ENCODE measurements at places on chromosomes 12 and 14.
A peak's percentile ranks its signal among the peaks of the same experiment; 100 is the strongest.

DNA sequence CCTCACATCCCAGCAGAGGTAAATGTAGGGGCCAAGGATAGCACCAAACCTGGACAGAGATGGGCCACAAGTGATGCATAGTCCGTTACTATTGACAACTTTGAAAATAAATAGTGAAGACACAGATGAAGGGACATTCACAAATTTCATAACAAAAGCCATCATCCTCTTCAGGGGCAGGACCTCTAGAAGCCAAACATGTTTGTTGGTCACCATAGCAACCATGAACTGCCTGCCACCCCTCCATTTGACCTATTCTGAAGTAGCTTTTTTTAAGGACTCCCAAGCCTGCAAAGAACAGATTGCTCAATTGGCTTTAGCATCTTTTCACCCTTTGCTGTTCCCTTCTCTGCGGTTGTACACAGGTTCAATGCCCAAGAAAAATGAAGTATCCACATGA, 35.7 kb upstream of the MDM1 start:
- no peak for DNase-seq

- peak; percentile 88 for DNase-seq
Observed at GRCh38 chr12:6914246-6914946, at the start of gene ENO2. ENO2 (plus strand) TSS chr12:6914580; CDS start chr12:6915833, 1,253 bp downstream.

DNA sequence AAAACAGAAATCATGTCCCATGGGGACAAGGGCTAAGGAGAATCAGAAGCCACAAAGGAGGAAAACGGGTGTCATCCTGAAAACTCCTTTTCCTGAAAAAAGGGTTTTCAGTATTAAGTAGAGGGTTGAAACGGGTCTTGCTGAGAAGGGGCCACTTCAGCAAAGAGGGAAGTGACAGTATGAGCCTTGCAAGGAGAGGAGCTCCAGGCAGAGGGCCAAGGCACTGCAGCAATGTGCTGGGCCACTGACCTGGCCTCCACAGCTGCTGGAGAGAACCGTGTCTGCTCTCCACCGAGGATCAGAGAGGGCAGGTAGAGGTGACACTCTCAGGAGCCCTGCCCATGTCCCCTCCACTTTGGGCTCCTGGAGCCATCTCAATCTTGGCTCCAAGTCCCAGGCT, 103.3 kb downstream of the NCOR2 start:
- DNase-seq, result no peak

- no peak for DNase-seq
Observed at GRCh38 chr14:25017562-25017961, 32.4 kb downstream of the STXBP6 start.

DNA sequence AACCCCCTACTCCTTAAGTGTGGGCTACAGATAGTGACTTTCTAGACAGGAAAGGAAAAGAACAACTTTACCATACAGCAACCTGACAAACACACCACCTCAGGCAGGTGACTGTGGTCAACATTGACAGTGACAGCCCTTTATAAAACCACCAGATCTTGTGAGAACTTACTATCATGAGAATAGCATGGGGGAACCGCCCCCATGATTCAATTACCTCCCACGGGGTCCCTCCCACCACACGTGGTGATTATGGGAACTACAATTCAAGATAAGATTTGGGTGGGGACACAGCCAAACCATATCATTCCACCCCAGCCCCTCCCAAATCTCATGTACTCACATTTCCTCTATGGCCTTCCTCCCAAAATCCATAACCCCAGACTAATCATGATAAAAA, 16.3 kb downstream of the OR10P1 start:
- DNase-seq, result no peak

DNA sequence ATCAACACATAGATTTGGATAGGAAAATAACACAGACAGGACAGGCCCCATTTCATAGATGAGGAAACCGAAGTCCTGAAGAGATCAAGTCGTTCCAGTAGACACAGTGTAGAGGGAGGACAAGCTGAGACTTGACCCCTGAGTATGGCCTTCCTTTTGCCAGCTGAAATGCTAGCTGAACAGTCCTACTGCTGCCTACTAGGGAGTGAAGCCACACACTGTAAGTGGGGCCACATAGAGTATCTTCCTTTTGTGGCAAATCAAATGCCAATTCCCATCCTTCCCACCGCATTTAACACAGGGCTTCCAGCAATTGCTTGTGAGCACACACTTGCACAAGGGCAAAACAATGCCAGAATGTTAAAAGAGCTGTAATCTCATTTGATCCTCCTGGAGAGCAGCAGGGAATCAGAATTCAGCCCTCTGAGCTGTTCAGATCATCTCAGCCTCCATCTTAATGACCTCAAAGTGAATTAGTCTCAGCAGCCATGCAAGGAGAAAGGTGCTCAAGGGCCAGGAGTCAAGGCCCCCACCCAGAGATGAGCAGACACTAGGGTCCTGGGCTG, 380.5 kb downstream of the EMP1 start:
- no peak for DNase-seq

- DNase-seq, result no peak
Observed at GRCh38 chr12:50953047-50953446, 703 bp downstream of the HIGD1C start.

DNA sequence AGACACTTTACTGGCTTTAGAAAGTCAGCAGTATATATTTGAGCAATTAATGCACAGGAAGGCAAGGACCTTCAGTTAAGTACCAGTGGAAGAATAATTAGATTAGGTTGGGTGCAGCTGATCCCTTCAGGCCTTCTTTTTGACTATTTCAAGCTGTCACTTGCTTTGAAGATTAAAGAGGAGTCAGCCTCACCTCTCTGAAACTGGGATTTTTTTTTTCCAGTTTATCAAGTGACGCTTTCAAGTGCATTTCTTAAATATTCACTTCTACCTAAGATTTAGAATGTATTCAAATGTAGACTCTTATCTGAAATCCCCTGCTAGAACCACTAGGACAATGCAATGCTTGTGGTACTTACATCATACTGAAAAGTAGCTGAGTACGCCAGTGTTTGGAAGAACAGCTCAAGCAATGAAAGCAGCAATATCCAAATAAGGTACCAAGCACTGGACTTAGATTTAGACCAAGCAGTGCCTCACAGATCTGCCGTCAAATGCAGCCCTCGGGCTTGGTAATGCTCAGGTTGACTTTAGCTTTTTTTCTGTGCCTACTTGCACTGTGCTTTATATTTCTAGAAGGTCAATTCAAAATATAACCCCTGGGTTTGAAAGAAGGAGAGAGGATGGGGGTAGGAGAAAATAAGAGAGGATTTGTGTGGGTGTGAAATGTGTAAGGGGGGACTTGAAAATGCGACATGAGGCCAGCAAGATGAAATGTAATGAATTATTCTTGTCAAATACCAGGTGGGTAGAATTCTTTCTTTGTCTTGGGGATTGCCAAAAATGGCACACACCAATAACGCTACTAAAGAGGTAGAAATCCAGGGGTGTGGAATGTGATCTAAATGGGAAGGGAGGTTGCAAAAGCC, 3.7 kb upstream of the FERMT2 start:
- DNase-seq, result no peak

- DNase-seq, result no peak
Observed at GRCh38 chr14:26765301-26765700, 167.5 kb upstream of the NOVA1 start.

GRCh38 chr14:81127785-81128184, 93.0 kb downstream of the GTF2A1 start:
- DNase-seq, result no peak

DNA sequence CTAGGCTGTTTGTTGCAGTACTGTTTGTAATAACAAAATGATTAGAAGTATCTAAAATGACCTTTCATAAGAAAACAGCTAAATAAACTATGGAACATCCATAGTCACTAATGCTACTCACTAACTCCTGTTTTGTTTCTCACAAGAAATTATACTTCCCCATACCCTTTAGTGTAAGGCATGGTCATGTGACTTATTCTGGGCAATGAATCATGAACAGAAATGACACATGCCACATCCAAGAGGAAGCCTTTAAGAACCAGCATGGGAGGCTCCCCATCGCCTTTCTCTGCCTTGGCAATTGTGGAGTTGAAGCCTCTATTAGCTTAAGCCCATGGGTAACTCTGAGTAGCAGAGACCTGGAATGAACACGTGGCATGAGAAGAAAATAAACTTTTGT, 49.3 kb downstream of the KSR2 start:
- DNase-seq, result no peak

DNA sequence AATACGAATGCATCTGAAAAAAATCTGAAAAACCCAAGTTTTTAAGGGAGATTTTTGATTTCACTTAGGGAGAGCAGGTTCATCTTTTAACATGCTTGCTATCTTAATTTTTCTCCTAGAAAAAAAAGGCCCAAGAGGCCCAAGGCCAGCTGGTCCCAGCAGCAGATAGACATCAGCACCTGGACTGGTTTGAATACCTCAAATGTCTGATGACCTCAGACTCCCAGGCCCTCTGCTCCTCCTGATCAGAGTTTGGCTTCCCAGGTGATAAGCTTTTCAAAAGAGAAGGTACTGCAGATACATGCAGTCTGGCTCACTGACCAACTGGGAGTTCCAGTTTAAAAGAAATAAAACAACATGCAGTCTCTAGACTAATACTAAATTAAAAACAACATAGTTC, 82.6 kb downstream of the C2CD5 start:
- DNase-seq, result no peak

GRCh38 chr14:76936483-76936882, 92.0 kb downstream of the IRF2BPL start:
- no peak for DNase-seq

DNA sequence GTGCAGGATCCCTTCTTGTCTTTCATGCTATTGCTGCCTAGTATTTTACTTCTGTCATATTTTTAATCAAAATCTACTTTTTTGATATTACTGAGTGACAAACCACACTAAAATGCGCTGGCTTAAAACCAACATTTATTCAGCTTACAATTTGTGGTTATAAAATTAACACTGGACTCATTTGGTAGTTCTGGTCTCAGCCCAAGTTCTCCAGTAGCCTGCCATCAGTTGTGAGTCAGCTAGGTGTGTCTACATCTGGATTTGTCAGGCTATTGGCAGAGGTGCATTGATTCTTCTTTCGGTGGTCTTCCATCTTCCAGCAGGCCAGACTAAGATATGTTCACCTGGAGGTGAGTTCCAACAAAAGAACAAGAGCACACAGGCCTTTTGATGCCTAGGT, 765.1 kb upstream of the FBXO33 start:
- no peak for DNase-seq

DNA sequence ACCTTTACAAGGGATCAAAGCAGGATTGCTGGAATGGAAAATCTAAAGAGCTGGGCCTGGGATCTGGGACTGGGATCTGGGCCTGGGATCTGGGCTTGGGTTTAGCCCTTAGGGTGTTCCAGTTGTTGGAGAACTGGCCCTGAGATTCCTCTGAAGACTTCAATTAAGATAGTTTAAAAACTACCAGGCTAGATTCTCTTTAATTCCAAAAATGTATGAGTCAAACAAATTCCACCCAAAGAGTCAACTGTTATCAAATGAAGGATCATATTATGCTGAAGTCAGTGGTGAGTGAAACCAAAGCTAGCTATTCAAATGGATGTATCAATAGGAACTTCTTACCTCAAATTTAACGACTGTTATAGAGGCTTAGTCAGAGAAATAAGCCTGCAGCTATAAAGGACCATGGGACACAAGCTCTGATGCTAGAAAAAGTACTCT, 40.5 kb downstream of the LIMA1 start:
- DNase-seq, result no peak

DNA sequence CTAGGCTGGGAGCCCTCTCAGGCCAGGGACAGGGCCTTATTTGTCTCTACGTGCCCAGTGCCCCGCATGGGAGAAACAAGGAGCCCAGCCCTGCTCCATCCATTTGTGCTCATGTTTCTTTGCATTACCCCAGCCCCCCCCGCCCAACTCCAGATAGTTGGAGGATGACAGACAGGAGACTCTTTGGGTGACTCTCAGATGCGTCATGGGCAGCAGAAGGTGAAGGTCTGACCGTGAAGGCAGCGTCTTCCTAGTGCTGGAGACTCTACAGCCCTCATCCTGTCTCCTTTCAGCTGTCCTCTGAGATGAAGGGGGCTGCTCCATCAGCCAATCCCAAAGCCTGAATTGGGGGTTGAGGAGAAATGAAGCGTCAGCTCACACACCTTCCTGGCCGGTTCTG, 283 bp upstream of the PSMB11 start:
- DNase-seq, result no peak

DNA sequence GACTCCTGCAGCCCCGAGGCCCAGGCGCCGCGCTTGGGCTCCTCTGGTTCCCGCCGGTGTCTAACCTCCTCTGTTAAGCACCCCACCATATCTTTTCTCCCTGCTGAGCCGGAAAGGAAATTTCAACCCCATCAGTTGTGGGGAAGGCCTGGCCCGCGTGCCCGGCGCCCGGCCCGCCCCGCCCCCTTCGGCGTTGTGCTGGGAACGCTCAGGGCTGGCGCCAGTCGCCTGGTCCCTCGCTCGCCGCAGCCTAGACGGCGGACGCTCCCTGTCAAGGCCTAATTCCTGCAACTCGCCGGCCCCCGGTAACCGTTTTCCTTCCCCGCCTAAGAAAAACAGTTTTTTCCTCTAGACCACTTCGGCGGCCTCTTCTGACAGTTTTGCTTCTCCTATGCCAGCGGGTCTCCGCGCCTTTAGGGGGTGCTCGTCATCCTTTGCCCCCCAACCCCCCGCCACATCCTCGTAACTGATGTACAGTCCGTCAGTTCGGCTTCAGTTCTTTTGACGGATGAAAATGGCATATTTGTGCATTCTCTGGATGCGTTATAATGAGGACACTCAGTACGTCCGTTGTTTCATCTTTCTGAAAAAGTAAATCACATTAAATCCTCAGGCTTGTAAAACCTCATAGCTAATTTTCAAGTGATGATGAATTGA, 506 bp upstream of the NAP1L1 start:
- DNase-seq, result peak; percentile 61

GRCh38 chr14:74583689-74584434, 28.2 kb downstream of the LTBP2 start:
- DNase-seq, result no peak

- no peak for DNase-seq
Observed at GRCh38 chr14:95903616-95904107, 27.0 kb downstream of the TUNAR start.

DNA sequence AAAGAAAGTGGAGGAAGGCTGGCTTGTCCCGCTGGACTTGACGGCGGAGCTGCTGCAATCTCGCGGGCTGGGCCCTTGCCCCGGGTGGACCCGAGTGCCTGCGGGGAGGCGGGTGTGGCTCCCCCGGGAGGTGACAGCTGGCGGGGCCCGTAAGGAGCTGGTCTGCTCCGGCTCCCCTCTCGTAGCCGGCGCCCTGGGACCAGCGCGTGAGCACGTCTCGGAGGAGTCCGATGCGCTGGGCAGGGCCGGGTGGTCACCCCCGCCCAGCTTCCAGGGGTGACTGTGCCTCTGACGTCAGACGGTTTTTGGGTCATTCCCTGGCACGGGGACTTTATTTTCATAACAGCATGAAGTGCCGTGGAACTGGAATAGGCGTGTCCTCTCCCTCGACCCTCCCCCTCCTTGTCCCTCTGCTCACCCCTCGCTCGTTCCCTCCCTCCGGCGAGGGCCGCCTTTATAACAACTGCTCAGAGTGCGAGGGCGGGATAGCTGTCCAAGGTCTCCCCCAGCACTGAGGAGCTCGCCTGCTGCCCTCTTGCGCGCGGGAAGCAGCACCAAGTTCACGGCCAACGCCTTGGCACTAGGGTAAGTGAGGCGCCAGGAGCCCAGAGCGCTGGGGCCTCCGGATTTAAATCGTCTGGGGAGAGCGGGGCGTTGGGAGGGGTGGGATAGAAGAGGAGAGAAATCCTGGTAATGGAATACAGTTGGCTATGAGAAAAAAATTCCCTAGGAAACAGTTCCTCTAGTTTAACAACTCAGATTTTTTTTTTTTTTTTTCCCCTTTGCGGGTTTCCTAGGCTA, at the start of gene GPRC5A:
GPRC5A (plus strand) TSS at position 483 of the 801 bp plus-strand sequence. CDS start 16,688 bp downstream, outside the sequence.
- peak; percentile 19 for DNase-seq

- DNase-seq, result no peak
Observed at GRCh38 chr14:76194327-76194726, 42.6 kb downstream of the GPATCH2L start.

GRCh38 chr12:46177837-46178608, 90.8 kb downstream of the SLC38A1 start:
- no peak for DNase-seq

Measured in activated CD8-positive, alpha-beta memory T cell treated with anti-CD3 and anti-CD28 coated beads, Interleukin-2, amount 50 U/mL, for 4 hours (primary cell).